ENCODE measurements at places on chromosomes 3 and 15.

DNA sequence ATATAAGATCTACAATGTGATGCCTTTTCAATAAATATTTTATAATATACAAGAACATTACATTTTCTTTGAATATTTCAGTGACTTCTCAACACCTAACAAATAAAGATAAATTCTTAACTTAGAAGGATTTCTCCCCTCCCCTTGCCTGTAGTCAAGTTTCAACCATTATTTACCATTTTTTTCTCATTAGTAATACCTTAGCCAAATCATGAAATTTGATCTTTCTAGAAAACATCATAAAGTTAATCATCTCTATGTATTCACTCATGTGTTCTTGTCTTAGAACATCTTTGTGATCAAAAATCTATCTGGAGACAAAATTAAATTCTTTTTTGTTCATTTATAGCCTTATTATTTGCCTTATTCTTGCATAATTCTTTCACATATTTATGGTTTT, 1201.8 kb upstream of the EPHA6 start:
- no peak for DNase-seq

DNA sequence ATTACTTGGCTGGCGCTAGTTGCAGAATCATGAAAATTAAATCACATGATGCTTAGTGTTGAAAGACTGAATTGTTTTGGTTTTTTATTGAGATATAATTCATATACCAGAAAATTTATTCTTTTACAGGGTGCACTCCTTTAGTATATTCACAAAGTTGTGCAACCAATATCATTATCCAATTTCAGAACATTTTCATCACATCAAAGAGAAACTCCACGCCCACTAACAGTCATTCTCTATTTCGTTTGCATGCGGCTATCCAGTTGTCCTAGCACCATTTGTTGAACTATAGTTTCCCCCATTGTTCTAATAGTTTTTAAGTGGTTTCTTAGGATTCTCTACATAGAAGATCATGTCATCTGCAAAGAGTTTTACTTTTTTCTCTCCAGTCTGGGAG, 3.7 kb downstream of the EHD4 start:
- no peak for DNase-seq

DNA sequence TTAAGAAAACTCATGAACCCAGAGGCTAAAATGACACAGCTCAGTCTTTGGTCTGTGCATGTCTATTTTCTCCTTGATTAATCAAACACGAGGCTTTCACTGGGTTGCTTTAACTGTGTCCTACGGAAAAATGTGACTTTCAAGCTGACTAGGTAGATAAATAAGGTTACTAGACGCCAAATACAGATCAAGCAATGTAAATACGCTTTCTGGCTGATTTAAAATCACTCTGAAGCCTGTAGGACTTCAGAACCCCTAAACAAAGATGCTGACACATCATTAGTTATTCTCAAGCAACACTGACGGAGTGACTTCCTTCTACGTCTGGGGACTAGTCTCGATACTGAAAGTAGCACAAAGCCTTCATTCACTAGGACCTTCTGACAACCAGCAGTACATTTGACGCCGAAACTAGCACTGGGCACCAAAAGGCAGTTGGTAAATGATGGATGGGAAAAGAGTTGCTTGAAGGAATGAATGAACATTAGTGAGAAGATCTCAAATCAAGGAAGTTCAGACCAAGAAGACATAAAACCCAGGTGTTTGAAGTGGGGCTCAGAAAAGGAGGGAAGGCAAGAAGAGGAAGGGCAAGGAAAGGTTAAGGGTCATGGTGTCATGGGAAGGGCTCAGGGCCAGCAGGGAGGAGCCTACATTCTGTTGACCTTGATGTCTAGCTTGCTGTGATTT, 67.1 kb upstream of the CDV3 start:
- DNase-seq, result peak; percentile 23

DNA sequence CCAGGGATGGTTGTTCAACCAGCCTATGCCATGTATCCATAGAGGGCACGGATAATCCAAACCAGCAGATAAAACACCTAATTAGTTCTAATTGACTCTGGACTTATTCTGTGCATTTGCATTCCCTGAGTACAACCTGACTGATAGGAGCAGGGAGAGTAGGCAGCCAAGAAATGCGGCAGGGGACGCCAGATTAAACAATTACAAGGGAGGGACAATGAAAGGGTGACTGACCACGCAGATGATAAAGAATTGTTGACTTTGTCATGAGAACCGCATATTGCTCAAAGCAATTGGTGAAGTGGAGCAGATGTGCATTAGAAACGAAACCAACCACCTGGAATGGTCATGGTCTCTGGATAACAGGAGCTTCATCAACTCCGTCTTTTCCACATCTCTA, 369.1 kb upstream of the FRG2C start:
- DNase-seq, result no peak

GRCh38 chr3:186465508-186465907, 78.7 kb downstream of the CRYGS start:
- no peak for DNase-seq

GRCh38 chr3:148773805-148774204, 53.8 kb upstream of the CPB1 start:
- DNase-seq, result no peak

GRCh38 chr15:38354315-38354929, 99.5 kb upstream of the FAM98B start:
- DNase-seq, result peak; percentile 61

DNA sequence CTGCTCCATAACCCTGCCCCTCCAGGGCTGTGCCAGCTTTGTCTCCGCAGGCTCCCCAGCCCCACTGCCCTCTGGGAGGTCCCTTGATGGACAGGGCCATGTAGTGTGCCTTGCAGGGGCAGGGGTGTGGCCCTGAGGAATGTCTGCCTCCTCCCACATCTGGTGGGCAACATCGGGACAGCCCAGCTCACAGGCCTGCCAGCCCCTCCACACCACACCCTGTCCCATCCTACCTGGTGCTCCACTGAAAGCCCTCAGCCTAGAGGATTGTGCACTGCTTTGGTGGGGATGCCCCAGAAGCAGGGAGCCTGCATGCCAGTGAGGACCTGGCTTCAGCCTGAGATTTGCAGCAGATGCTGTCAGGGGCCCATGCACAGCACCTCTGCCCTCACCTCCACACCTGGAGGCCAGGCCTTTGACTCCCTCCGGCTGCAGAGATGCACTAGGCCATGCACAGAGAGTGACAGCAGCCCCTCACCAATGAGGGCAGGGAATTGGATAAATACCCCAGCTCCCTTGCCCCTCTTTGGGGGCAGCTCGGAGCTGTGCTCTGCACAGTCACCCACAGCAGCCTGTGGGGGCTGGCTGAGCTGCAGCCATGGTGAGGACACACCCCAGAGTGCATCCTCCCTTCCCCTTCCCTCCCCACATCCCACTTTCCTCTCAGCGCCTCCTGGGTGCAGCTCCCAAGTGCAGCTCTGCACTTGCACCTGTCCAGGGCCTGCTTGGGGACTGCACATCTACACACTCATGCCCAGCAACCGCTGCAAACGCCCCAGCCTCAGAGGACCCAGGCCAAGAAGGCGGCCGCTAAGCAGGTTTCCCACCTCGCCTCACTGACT, 2.7 kb downstream of the C3orf22 start:
- DNase-seq, result peak; percentile 3

- DNase-seq, result no peak
Observed at GRCh38 chr3:20072422-20072821, 32.2 kb downstream of the KAT2B start.

GRCh38 chr3:126835472-126836219, 131.6 kb downstream of the CHCHD6 start:
- no peak for DNase-seq

DNA sequence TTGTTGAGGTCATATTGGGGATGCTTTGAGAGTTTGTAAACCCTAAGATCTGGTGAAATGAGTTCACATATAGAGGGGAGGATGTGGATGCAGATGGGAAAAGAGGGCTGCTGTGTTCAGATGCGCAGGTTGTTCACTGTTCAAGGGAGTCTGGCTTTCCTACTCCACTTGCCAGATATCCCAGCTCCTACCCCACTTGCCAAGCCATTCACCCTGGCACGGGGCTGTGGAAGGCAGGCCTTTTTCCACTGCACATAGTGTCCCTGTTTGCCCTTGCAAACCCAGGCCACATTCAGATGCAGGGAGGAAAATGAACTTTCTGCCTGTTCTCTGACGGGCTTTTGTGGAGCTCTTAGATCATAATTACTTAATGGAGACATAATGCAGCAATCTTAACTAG, 29.0 kb downstream of the CRABP1 start:
- DNase-seq, result no peak

GRCh38 chr15:47887241-47887800, 170.0 kb downstream of the SEMA6D start:
- DNase-seq, result no peak

DNA sequence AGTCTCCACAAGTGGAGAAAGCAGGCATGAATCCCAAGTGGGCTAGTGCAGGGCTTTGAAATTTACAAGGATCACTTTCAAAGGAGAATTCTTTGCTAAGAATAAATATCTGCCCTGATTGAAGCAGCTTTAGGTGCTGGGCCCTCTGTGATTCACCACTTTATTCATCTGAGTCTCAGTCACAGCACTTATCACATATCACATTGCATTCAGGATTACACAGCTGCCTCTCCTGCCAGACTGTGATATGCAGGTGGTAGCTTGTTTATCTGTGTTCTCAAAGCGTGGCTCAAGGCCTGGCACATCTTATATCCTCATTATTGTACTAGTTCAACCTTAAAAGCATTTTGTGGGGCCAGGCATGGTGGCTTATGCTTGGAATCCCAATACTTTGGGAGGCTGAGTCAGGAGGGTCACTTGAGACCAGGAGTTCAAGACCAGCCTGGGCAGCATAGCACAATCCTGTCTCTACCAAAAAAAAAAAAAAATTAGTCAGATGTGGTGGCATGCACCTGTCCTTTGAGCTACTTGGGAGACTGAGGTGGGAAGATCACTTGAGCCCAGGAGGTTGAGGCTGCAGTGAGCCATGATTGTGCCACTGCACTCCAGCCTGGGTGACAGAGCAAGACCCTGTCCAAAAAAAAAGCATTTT, 156.9 kb upstream of the EIF1B start:
- no peak for DNase-seq

DNA sequence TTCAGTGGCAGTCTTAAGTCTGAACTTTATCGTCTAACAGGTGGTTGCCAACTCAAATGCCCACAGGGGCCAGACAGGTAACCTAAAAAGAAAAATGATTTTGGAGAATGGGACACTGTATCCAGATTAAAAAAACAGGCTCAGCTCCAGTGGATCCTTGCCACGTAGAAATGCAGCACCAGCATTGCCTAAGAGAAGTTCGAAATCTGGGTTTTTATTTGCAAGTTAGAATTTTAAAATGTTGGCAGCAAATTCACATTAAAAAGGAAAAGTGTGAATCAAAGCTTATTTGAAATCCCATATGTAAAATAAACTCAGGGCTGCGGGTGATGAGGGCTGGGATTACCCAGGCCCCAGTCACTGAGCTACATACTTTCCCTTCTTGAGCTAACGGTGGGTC, 408.5 kb upstream of the SUCLG2 start:
- no peak for DNase-seq

DNA sequence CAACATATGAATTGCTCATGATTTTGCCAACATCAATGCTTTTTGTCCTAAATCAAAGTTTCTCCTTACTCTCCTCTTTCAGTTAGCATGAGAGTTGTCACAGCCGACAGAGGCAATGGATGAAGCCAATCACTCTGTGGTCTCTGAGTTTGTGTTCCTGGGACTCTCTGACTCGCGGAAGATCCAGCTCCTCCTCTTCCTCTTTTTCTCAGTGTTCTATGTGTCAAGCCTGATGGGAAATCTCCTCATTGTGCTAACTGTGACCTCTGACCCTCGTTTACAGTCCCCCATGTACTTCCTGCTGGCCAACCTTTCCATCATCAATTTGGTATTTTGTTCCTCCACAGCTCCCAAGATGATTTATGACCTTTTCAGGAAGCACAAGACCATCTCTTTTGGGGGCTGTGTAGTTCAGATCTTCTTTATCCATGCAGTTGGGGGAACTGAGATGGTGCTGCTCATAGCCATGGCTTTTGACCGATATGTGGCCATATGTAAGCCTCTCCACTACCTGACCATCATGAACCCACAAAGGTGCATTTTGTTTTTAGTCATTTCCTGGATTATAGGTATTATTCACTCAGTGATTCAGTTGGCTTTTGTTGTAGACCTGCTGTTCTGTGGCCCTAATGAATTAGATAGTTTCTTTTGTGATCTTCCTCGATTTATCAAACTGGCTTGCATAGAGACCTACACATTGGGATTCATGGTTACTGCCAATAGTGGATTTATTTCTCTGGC, 2.5 kb downstream of the OR4F6 start:
- no peak for DNase-seq

- DNase-seq, result no peak
Observed at GRCh38 chr3:175274056-175274455, 414.9 kb downstream of the NAALADL2 start.

DNA sequence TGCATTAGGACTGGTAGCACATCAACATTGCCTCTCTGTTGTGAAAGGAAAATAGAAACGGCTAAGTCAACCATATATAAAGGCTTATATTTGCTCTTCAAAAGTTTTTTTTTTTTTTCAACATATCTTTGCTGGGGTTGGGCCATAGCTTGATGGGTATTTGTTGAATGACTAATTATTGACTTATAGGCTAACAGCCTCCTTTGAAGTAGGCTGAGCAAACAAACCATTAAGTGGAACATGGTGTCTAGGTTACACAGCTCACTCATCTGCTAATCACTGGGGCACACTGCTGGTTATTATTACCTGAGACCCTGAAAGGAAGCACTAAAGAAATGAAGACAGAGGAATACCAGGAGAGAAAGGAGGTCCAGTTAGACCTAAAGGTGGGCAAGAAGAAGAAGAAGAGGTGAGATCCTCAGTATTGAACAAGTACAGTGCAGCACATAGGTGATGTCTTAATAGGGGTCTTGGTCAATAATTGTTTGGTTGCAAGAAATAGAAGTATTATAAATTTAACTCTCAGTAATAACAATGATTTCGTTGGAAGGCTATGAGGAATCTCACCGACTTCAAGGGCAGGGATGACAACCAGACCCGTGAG, 139.4 kb downstream of the RPLP1 start:
- DNase-seq, result no peak

GRCh38 chr3:20190991-20191390, 5.0 kb upstream of the SGO1 start:
- DNase-seq, result no peak

GRCh38 chr15:50302581-50302980, 37.1 kb upstream of the HDC start:
- no peak for DNase-seq

DNA sequence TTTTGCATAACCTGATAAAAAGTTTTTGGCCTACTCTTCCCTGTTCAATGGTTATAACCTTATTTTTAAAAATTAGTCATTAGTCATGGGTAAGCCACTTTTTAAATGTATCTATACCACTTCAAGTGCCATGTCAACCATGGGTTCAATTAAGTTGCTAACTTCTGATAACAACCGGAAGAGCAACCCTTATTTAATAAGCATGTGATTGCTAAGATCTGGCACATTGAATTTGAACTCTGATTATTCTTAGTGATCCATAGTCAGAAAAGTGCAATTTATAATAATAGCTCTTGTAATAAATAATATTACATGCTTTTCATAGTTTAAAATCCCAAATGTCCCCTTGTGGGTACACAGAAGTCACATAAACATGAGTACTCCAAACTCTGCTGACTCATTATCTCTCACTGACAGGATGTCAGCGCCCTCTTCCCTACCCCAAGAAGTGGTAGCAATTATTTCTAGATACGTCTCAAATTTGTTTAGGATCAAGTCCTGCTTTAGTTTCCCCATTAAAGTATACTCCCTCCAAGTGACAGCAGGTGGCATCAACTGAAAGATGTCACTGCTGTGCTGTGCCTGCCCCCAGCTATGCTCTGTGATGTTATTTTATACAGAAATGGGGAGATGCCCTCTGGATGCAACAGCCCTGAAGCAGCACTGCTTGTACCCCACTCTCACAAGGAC, 18.6 kb downstream of the SAMD7 start:
- no peak for DNase-seq
